ENCODE measurements at places on chromosomes 7 and 10.

- no peak for DNase-seq
These were observed 114.5 kb downstream of the CACNB2 start for GRCh38 chr10:18254692-18255091.

DNA sequence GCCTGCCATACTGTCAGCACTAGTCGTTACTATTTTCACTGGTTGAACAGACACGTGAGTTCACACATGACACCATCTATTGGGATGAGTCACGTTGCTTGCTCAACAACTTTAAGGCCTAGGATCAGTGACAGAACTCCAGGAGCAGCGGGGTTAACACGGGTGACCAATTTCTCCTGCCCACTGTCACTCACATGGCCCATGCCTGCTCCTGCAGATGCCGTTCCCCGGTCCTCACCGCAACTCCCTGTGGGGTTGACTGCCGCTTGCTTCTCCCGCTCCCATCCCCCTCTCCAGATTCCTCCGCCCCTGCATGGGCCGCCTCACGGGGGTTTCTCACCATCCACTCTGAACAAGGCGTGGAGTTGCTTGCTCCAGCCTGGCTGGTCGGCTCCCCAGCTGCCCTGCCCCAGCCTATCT lies 128.2 kb downstream of the TAX1BP1 start:
- DNase-seq: no peak

GRCh38 chr7:159105066-159105780 lies 39.4 kb downstream of the VIPR2 start:
- DNase-seq: no peak

GRCh38 chr10:121324678-121325213 lies 273.5 kb downstream of the FGFR2 start:
- no peak for DNase-seq

DNA sequence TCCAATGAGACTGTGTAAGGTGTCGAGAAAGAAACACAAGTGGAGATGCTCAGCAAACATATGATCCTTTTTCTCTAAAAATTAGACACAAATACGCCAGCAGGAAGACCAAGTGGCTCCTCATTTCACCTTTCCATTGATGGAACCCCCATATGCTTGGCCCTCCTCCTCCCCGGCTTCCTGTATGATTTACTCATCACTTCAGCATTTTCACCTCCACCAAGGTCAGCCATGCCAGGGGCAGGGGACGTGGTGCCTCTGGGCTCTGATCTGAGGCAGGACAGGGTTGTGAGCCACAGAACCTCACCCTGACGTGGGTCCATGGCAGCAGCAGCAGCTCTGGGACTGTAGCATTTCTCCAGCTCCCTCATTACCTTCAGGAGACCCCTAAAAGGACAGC lies 116.8 kb upstream of the PFKP start:
- DNase-seq: no peak

- DNase-seq: no peak
These were observed 196.8 kb upstream of the PDE1C start for GRCh38 chr7:32266932-32267475.

GRCh38 chr7:16838386-16838785 lies 33.6 kb upstream of the AGR2 start:
- no peak for DNase-seq

GRCh38 chr10:131961047-131961776 lies 20.5 kb downstream of the BNIP3 start:
- no peak for DNase-seq

DNA sequence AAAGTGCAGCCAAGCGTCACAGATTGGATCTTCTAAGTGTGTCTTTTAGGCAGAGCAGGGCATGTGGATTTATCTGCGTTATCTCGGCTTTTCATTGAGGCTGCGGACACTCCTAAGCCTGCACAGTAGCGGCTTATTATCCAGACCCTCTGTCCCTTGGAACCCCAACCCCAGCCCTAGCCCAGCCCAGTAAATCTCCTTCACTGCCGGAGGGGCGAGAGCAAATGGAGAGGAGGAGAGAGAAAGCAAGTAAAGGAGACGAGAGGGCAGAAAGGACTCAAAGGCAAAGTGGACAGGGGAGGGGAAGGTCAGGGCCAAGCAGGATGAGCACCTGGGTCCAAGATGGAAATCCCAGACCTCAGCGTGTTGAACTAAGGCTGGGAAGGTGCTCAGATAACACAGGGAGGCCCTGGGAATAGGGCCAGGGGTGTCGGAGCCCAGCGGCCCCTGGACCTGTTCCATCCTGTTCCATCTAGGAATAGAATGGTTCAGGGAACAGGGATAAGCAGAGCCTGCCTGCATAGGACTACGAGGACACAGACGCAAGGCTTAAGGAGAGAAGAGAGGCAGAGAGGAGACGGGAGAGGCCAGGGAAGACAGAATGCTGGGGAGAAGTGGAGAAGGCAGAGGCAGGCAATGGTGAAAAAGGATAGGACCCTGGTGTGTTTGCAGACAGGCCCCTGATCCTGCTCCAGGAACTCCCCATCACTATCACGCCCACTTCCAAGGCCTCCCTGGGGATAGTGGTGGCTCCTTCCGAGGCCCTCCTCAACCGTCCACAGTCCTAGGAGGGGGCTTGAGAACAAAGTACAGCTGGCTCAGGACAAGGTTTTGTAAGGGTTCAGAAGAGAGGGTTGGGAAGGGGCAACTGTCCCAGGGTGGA lies 99.6 kb downstream of the CHST15 start:
- DNase-seq: no peak

DNA sequence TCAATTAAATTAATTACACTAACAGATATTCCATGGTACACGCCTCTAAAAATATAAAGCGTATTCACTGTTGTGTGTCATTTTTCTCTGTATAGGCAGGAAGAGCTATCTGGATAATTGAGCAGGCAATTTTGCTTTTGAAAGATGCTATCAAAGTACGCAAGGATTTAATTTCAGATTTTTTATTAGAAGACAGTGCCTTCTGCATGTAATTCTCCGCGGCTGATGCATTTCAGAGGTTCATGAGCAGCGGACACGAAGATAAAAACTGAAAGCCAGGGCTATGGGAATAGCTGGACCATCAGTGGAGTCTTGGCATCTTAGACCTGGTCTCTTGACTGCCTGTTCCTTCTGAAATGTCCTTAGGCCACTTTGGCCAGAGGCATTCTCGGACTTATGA lies 35.7 kb upstream of the SDK1 start:
- no peak for DNase-seq

GRCh38 chr10:90018819-90019218 lies 317.4 kb downstream of the KIF20B start:
- no peak for DNase-seq

GRCh38 chr7:2613931-2614600 lies 17.7 kb upstream of the TTYH3 start:
- no peak for DNase-seq

- no peak for DNase-seq
These were observed 94.0 kb downstream of the ADARB2 start for GRCh38 chr10:1643161-1643907.

GRCh38 chr7:132430041-132430855 lies 146.0 kb downstream of the PLXNA4 start:
- DNase-seq: no peak

GRCh38 chr7:141992156-141992555 lies 3.5 kb upstream of the MGAM start:
- no peak for DNase-seq

DNA sequence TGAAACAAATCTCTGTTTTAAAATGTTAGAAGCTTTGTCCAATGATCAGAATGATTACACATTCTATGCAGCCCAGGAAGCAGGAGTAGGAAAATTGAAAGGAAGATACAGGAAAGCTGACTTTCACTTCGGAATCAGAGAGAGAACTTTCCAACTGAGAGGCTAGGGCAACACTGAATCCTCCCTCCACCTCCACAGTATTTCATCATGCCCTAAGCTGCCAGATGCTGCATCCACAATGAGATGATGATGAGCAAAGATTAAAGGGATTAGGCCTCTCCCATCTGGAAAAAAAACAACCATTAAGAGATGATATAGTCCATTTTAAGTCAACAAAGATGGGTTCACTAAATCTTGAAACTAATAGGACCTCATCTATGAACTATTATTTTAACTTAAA lies 215.6 kb downstream of the GPR37 start:
- no peak for DNase-seq

GRCh38 chr10:69655868-69656555 lies 26.0 kb downstream of the FAM241B start:
- no peak for DNase-seq

DNA sequence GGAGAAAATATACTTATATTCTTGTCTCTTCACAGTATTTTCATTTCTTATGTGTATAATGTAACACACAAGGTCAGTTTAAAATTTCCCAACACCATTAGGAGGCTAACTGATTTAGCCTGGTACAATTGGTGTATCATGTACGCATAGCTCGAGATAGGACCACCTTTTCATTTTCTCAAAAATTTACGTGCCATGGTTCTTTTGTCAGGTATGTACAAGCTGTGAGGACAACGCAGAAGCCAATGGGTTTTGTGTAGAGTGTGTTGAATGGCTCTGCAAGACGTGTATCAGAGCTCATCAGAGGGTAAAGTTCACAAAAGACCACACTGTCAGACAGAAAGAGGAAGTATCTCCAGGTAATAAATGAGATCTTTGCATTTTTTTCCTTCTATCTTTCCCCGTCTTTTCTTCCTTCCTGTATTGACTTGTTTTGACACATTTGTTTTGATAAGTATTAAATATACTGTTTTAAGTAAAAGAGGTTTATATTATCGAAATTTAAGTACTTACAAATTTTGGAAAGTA lies 55.0 kb downstream of the TRIM24 start:
- DNase-seq: no peak

- DNase-seq: no peak
These were observed 349.7 kb downstream of the KIF20B start for GRCh38 chr10:90051053-90051452.

- DNase-seq: no peak
These were observed 74.2 kb upstream of the ZNF716 start for GRCh38 chr7:57375783-57376182.
